Activated CD8-positive, alpha-beta memory T cell treated with anti-CD3 and anti-CD28 coated beads, Interleukin-2, amount 50 U/mL, for 4 hours (primary cell): ENCODE measurements at places on chromosomes 7 and 10.
A peak's percentile ranks its signal among the peaks of the same experiment; 100 is the strongest.

DNA sequence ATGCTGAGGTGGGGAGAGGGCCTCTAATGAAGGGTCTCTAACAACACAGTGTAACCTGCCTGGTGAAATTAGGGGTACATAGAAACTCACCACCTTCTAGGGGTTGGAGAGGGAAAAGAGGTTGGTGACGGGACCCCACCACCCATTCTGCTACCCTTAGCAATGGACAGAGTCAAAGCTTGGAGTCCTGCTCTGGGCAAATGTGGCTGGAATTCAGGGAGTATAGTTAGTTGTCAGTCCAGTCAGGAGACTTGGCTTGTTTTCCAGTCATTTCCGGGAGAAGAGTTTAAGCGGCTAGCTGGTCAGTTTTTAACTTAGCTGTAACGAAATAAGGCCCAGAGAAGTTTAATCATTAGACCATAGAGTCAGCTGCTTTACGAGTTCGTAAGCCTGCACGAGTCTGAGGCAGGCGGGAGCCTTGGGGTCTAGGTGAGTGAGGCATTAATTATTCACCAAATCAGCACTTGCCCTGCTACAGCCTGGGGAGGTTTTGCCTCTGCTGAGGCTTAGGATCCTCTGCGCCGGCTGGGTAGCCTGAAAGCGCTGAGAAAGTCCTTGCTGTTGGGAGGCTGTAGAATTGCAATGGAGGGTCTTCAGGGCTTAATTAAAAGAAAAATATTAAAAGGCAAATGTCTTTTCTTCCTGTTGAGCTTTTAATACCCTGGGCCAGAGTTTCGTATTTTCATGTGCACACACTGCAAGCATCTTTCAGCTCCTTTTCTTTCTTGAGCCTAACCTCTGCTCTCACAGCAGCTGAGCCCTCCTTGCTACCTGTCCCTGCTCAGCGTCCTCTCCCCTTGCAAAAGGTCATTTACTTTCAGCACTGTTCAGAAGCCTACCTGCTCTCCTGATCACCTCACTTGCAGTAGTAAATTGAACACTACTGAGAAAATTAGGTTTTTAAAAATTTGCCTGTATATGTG is 1.5 kb upstream of the LAMB1 start:
- no peak for DNase-seq

GRCh38 chr7:70997261-70997660 is 134.7 kb upstream of the GALNT17 start:
- DNase-seq, result no peak

DNA sequence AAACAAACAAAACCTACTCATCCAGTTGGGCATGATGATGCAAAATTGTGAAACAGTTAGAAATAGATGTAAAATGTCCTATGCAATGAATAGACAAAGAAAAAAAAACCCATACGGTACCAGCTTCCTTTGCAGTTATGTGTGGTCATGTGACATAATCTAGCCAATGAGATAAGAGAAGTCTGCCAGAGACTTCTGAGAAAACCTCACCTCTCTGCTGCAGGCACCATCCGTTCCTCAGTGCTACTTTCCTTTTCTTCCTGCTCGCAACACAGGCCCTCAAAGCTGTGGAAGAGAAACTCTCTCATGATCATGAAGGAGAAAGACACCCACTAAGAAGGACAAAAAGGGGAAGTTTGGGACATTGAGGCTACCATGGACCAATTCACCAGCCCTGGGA is 76.8 kb upstream of the CARD11 start:
- DNase-seq, result no peak

GRCh38 chr7:108770981-108771745 is 201.5 kb downstream of the DNAJB9 start:
- DNase-seq, result no peak

DNA sequence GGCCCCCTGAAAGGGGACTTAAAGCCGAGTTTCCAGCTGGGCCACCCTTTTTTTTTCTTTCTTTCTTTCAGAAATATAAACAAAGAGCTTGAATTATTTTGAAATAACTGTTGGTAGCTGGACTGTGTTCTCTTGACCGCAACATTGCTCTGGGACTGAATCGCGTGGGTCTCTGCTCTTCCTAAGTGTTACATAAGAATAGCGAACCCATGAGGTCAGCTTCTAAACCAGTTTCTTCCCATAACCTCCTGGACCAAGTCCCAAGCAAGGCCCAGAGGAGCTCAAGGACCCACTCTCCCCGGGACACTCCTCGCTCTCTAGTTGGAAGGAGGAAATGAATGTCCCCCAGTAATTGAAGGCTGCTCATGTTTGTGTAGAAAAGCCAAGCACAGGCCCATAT is 91.1 kb downstream of the CXCL12 start:
- DNase-seq, result no peak

- DNase-seq, result no peak
Observed at GRCh38 chr10:89162596-89162995, 44.5 kb downstream of the CH25H start.

- DNase-seq, result peak; percentile 46
Observed at GRCh38 chr7:94436018-94436604, 41.4 kb downstream of the COL1A2 start.

DNA sequence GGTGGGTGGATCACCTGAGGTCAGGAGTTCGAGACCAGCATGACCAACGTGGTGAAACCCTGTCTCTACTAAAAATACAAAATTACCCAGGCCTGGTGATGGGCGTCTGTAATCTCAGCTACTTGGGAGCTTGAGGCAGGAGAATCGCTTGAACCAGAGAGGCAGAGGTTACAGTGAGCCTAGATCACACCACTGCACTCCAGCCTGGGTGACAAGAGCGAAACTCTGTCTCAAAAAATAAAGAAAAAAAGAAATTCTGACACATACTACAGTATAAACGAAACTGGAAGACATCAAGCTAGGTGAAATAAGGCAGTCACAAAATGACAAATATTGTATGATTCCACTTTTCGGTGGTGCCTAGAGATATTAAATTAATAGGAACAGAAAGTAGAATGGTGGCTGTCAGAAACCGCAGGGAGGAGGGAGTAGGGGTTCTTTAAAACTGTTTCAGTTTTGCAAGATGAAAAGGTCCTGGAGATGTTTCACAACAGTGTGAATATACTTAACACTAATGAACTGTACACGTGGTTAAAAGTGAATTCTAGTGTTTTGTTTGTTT is 23.2 kb downstream of the PILRA start:
- DNase-seq, result no peak

- DNase-seq, result no peak
Observed at GRCh38 chr10:2251631-2252030, 514.3 kb upstream of the ADARB2 start.

DNA sequence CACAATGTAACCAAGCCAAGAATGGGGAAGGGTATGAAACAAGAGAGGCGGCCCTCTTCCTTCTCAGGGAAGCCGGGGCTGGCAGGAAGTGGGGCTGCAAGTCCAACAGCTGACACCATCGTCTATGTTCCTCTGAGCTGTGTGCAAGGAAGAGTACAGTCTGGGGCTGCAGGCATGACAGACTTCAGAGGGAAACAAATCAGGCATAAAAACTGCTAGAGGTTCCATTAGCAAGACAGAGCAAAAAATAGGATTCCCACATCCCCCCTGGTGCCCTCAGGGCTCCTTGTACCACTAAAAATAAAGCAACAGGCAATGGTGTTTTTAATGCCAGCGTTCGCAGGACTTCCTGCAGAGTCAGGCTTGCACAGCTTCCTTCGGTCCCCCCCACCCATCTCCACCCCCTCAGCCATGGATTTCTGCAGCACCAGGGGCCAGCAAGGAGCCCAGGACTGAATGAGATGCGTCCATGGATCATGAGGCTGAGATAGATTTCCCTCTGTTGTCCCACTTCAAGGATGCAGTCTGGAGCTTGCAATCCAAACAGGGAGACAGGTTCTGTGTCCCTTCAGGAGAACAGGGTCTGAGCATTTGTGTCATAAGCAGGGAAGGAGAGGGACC is 34.6 kb downstream of the KCNMA1 start:
- DNase-seq, result no peak

- DNase-seq, result no peak
Observed at GRCh38 chr7:20482071-20482470, 133.4 kb upstream of the ABCB5 start.

- DNase-seq, result no peak
Observed at GRCh38 chr7:132149436-132150304, 426.6 kb downstream of the PLXNA4 start.

GRCh38 chr10:3750006-3750816 is 34.8 kb downstream of the KLF6 start:
- no peak for DNase-seq

- no peak for DNase-seq
Observed at GRCh38 chr10:48951707-48952106, 12.1 kb upstream of the LRRC18 start.

GRCh38 chr7:155460926-155461613 is 3.1 kb downstream of the EN2 start:
- no peak for DNase-seq

DNA sequence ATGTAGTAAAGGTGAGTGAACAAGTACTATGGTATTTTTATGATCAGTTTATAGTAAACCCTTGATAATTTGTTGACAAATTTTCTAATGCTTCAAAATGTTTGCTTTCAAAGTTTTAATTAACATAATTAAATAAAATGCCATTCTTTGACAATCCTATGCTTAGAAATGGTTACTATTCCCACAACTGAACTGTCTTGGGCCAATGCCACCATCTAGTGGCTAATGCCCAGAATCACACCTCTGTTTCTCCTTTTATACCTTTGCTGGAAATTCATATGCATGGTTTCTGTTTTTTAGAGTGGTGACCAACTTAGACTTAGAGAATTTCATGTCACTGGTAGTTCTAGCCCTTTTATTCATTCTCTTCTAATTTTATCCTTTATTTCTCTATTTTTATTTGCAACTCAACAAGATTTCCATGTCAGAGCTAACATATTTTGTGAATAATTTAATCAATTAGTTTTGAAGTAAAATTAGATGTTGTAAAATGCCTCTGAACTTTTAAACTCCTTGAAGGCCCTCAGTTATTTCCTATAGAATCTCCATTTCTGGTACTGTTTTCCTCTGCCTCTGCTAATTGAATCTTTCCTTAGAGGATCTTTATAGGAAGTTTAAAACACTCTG is 31.1 kb downstream of the PCGF5 start:
- peak; percentile 46 for DNase-seq

DNA sequence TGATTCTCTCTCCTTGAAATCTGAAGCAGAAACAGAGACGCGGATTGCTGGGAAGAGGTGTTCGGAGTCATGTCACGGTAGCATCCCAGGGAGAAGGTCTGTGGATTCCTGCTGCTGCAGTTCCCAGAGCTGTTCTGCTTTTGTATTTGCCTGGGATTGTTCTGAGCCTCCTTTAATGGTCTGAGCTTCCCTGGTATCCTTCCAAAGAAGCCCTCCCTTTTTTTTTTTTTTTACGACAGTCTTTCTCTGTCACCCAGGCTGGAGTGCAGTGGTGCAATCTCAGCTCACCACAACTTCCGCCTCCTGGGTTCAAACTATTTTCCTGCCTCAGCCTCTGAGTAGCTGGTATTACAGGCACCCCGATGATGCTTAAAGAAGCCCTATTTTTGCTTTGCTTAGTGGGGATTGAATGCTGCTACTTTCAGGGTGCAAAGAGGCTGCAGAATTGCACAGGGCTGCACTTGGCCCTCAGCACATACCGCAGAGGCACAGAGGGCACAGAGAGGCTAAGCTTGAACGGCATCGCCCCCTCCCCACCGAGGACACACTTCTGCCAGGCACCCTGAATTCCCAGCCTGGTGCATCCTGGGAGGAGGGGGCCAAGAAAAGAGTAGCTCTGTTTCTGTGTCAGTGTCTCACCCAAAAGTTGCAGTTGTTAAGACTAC is 208.6 kb upstream of the GALNT17 start:
- no peak for DNase-seq

GRCh38 chr7:40579401-40579800 is 444.6 kb downstream of the SUGCT start:
- no peak for DNase-seq

- no peak for DNase-seq
Observed at GRCh38 chr7:15765753-15766152, 79.3 kb upstream of the MEOX2 start.

DNA sequence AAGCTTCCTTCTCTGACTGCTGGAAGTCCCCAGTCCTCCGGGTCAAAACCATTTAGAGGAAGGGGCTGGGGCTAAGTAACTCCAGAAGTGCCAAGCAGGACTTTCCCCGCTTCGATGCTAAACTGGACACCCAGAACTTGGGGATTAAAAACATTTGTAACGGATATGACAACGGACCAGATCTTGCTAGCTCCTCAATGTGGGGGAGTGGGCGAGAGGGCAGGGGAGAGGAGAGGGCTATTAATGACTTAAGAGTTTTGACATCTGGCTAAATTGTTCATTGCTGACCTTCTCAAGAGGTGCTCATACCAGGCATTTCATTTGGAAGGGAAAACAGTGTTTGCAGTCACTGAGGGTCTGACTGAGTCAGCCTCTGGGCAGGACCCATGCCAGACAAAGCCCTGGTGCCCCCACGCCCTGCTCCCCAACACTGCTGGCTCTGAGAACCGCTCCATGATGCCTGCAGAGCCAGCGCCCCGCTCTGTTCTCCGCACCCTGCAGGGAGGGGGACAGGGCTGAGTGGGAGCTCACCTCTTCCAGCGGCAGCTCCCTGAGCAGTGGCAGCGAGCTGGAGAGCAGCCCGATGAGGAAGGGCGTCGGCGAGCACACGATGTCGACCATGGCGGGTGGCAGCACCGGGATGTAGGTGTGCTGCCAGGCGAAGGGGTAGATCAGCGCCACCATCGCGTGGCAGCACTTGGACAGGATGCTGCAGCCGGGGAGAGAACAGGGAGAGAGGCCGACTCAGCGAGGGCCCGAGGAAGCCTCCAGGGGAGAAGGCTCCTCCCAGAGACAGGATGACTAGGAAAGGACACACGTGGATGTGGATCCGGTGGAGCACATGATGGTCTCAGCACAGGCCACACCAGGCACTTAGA is 47.7 kb upstream of the MKRN1 start:
- DNase-seq, result no peak

GRCh38 chr7:88106434-88106833 is 113.4 kb downstream of the SRI start:
- DNase-seq, result no peak

DNA sequence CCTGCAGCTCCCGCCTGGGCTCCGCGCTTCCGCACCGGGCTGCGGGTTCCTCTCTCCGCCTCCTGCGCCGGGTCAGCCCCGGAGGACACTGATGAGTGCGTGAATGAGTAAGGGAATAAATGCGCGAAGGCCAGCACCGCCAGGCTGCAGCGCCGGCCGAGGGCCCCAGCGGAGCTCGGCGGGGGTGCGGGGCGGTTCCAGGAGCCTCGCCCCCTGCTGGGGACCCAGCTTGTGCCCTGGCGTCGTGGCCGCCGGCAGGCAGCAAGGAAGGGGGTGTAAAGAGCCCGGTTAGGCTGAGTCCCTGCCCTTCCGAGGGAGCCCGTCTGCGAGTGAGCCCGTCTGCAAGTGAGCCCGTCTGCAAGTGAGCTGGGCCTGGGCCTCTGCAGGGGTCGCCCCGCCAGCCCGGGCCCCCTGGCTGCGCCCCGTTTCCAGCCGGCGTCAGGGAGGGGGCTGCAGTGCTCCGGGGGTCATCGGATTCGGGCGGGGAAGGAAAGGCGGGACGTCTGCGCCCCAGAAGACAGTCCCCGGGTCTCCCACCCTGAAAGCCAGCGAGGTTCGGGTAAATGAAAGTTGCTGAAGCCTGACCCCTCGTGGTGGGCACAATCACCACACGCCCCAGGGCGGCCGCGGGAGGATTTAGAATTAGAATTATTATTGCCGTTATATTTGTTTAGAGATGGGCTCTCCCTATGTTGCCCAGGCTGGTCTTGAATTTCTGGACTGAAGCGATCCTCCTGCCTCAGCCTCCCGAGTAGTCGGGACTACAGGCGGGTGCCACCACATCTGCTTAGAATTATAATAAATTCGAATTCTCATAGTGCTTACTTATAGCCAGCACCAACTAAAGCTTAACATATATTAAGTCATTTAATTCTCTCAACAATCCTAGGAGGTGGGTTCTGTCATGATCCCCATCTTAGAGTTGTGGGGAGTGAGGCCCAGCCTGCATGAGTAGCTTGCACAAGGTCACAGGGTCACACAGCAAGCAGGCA is 8.6 kb upstream of the CRYGN start:
- DNase-seq, result peak; percentile 78

- DNase-seq, result no peak
Observed at GRCh38 chr7:98617051-98617959, at the start of gene NPTX2. NPTX2 (plus strand) TSS chr7:98617285; CDS start chr7:98617462, 177 bp downstream.
